ENCODE measurements at places on chromosomes 6 and 20.

DNA sequence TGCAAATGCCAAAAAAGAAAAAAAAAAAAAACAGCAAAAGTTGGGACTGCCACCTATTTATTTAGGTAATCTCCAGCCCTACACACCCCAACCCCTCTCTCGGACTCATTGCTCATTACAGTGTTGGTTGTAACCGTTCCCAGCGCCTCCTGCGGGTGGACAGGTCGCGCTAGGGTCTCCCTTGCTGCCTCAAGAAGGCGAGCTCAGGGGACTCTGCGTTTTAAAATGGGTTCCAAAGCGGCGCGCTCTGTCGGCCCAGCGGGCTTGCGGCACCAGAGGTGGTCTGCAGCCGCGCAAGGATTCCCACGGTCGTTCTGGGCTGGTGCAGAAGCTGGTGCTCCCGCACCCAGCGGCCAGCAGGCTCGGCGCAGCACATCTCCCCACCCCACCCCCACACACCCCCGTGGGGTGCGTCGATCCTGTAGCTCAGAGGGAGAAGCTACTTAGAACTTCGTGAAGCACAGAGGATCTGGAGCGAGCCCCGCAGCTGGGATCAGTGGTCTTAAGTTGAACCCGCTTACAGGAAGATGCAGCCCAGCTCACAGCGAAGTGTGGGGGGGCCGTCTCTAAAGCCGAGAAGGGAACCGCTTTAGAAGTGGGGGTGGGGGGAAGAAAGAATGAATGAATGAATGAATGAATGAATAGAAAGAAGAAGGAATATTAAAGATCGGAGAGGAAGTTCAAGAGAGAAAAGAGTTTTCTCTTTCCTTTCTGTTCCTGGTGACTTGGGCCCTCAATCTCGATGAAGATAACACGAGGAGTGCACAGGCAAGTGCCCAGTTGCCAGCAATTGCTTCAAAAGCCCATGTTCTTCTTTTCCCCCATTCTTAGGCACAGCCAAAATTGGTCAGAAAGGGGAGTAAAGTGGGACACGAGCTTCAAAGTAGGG lies 780 bp downstream of the TFAP2A start:
- DNase-seq = no peak

GRCh38 chr6:165536911-165537310 lies 126.1 kb downstream of the PDE10A start:
- DNase-seq = no peak

GRCh38 chr6:167113935-167114910 lies 8.7 kb upstream of the CCR6 start:
- peak; percentile 86 for DNase-seq

GRCh38 chr20:1493536-1493935 lies 2.3 kb upstream of the SIRPB2 start:
- DNase-seq = no peak

DNA sequence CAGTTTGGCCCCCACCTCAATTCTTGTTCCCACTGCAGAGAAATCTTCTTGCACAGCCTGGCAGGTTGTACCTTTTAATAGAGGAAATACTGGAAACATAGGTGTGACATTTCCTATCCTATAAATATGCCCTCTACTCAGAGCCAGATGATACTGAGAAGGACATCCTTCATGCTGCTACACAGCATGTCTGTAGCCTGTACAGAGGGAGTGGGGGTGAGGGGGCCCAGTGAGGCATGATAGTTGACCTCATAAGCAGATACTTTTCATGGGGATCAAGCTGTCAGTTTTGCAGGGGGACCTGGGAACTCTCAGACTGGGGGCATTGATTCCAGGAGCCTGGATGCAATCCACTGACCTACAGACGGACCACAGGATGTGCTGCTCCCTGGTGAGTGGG lies 96.2 kb upstream of the TOP1 start:
- no peak for DNase-seq

GRCh38 chr6:10398446-10399218 lies 16.2 kb downstream of the TFAP2A start:
- no peak for DNase-seq

DNA sequence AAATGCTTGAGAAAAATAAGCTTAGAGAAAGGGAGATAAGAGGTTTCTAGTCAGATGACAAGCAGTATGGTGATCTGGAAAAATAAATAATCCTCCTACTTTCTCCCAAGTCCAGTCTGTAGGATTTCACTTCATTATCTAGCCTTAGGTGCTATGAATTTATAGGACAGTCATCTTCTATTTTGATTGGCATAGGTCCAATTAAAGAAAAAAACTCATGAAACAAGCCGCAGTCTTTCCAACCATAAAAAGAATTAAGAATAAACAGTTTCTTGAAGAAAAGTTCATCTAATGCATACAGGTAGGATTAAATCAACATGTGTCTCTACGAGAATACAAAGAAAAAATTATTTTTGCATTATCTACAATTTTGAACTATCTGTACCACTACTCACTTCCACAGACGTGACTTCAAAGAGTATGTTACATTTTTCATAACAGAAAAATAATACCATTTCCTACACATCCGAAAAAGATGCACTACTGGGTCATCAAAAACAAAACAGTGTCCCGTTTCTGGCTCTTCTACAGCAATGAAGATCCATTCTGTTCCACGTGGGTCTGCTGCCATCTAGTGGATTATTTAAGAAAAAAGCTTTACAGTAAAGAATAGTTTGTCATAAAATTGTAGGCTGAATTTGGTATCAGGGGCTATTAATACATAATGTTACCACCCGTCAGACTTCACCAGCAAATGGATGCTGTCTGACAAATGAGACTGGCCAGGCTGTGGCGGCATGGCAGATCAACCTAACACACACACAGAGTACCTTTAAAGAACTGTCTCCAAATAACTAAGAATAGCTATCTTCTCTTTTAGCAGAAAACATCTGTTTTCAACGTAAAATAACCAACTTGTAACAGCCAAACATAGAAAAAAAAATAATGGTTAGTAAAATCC lies 28.9 kb downstream of the STX7 start:
- peak; percentile 57 for DNase-seq

DNA sequence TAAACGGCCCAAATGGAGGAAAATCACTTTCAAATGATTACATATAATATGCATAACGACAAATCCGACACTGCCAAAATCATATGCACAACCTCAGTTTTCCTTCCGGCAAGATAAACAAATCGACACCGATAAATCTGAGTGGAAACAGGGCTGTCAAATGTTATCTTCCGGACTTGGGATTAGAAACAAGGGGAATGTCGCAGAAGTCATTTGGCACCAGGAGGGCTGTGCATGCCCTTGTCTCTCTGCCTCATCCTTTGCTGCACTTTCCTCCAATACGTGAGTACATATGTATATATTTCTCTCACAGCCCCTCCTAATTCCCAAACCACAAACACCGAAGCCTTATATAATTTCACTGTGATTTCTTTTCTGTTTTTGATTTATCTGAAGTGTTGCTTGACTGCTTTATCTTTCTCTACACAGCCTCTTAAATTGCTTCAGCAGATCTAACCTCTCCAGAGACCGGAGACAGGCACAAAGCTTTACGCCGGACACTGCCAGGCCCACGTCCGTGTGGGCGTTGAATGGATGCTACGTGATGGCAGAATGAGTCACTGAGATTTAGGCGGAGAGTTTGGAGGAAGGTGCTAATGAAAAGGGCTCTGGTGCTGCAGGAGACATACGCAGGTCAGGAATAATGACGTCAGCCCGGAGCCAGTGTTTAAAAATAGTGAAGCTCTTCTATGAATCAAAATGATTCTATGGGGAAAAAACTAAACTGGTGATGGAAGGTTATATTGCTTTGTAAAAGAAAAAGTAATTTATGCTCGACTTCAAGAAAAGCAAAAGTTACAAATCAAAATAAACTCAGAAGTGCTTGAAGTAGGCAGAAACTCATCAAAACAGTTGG lies 21.0 kb upstream of the PRELID3B start:
- no peak for DNase-seq

DNA sequence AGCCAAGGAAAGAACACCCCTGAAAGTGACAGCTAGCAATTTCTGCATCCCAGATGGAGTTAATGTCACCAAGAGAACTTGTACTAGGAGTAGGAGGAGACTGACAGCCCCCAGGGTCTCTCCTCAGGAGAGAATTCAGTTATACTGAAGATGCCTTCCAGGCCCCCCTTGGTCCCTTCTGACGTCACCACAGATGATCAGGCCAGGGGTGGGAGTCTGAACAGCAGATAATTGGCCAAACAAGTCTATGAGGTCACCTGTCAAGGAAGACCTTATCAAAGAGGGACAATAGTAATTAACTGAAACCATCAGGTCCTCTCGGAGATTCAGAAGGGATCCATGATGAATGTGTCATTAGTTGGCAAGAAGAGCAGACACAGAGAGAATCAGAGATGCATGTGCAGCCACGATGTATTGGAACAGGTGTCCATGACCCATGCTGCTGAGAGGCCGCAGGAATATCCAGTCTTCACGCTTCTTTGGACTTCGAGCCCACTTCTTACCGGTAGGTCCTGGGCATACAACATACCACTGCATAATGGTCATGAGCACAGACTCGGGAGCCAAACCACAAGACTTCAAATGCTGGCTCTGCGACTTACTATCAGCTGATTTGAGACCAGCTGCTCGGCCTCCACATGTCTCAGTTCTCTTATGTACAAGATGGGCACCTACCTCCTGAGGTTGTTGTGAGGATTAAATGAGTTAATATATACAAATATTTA lies 10.2 kb downstream of the TRIM10 start:
- no peak for DNase-seq

GRCh38 chr20:14691994-14692393 lies 354.6 kb upstream of the FLRT3 start:
- no peak for DNase-seq

DNA sequence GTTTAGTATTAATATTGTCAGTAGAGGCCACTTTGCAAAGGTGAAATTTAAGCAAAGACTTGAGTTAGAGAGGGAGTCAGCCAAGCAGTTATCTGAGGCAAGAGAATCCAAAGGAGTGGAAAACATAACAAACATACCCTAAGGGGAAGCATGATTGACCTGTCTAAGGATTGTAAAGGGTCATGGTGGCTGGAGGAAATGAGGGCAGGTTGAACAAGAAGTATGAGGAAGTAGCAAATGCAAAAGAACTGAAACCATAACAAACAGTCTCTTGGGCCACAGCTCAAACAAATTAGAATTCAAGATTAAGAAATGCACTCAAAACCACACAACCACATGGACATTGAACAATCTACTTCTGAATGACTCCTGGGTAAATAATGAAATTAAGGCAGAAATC lies 103.2 kb downstream of the FBXO5 start:
- DNase-seq = no peak

Data from central memory CD4-positive, alpha-beta T cell (primary cell).